Nasal cavity respiratory epithelium epithelial cell of viscerocranial mucosa (primary cell): ENCODE measurements at places on chromosomes 6 and 20. TPM values are rescaled to one million over a fixed set of nuclear protein-coding genes. Genes with fewer than 3 reads are reported as not detected.

The LTA gene
- total RNA-seq: not detected in 2 replicates

The JAG1 gene
- total RNA-seq: 484 and 605 TPM in 2 replicates

The TPD52L1 gene
- total RNA-seq: 229 and 324 TPM in 2 replicates

The RNF8 gene
- 18.8 and 32.3 TPM in 2 replicates for total RNA-seq

The ADA gene
- 9.9 and 26.8 TPM in 2 replicates for total RNA-seq

The DDX27 gene
- total RNA-seq: 66.6 and 70.1 TPM in 2 replicates
